ENCODE measurements at places on chromosomes 11 and 22. TPM values are rescaled to one million over a fixed set of nuclear protein-coding genes. Genes with fewer than 3 reads are reported as not detected.

- peaks cover 20% of the 10 kb centered on the region for H3K4me1 ChIP-seq
- DNase-seq, result no peak
- no peaks in the 10 kb centered on the region for H3K27me3 ChIP-seq
- peak overlapping the region; percentile 28 for H3K27ac ChIP-seq
- no peaks in the 10 kb centered on the region for H3K36me3 ChIP-seq
- H3K4me3 ChIP-seq, result no peak overlapping the region
These were observed 121.9 kb downstream of the WT1 start for GRCh38 chr11:32313477-32313876.

GRCh38 chr11:68028802-68029545, 1.5 kb upstream of the NDUFS8 start:
- H3K4me3 ChIP-seq, result no peak overlapping the region
- no peak for DNase-seq
- H3K36me3 ChIP-seq, result no peaks in the 10 kb centered on the region
- no peaks in the 10 kb centered on the region for H3K27me3 ChIP-seq
- peaks cover 14% of the 10 kb centered on the region for H3K4me1 ChIP-seq
- no peak overlapping the region for H3K27ac ChIP-seq

- H3K4me1 ChIP-seq, result no peaks in the 10 kb centered on the region
- DNase-seq, result no peak
- H3K4me3 ChIP-seq, result no peak overlapping the region
- H3K27ac ChIP-seq, result no peak overlapping the region
These were observed 1241.5 kb downstream of the BRD1 start for GRCh38 chr22:48585916-48586798.

- H3K4me3 ChIP-seq, result no peak overlapping the region
- no peaks in the 10 kb centered on the region for H3K27me3 ChIP-seq
- no peaks in the 10 kb centered on the region for H3K36me3 ChIP-seq
- H3K4me1 ChIP-seq, result peaks cover 4% of the 10 kb centered on the region
- no peak for DNase-seq
- no peak overlapping the region for H3K27ac ChIP-seq
These were observed 71.8 kb upstream of the TP53I11 start for GRCh38 chr11:45022294-45023064.

The NNMT gene
- 28.7 TPM for total RNA-seq

The SEPTIN5 gene
- 89.3 TPM for total RNA-seq
